Activated CD4-positive, alpha-beta T cell treated with anti-CD3 and anti-CD28 coated beads, Interleukin-2, amount 50 U/mL, for 16 hours (primary cell): ENCODE measurements at places on chromosomes 3 and 15.

DNA sequence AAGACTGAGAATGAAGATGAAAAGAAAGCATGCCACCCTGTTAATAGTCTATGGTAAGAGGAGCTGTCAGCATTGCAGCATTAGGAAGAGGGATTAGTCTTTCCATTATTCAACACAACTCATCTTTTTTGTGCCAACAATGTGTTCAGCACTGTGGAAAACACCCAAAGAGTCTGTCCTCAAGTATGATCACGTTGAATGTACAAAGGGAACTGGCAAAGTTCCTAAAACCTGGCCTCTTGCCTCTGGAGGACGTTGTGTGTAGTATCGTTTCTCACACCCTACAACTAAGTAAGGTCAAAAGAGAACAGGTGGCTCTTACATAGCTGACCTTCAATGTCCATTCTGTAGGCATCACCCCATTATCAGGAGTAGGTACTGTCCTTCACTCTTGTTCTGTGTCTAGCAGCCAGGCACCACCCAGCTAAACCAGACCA, 147.9 kb upstream of the THBS1 start:
- no peak for DNase-seq

GRCh38 chr3:34929036-34929435, 710.3 kb upstream of the ARPP21 start:
- DNase-seq, result no peak

DNA sequence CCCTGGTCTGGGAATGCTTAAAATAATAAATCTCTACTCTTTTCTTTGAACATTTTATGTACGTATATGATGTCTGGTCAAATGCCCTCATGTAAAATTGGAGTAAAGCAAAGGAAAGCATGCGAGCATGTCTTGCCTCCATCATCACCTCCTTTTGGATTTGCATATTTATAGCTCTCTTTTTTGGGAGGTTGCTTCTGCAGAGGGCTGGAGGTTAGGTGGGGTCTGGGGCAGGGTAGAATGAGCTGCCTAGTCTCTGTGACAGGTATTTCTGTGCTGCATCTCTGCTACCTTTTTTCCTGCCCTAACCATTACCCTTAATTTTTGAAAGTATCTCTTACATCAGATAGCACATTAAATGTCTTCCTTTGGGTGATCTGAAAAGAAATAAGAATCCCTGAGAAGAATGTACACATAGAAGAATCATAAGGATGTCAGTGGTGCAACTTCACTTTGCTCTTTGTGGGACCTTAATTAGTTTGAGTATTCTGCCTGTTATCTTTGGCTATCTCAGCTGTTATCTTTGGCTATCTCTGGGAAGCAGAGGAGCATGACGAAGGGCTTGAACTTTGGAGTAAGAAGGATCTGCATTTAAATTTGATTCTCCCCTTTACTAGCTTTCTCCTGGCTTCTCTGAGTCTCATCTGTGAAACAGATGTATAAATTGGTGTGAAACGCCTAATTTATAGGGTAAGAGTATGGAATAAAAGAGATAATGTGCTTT, 40.2 kb downstream of the PPM1L start:
- DNase-seq, result no peak

- DNase-seq, result no peak
Measured at GRCh38 chr3:126153695-126154360, 26.6 kb downstream of the ALDH1L1 start.

DNA sequence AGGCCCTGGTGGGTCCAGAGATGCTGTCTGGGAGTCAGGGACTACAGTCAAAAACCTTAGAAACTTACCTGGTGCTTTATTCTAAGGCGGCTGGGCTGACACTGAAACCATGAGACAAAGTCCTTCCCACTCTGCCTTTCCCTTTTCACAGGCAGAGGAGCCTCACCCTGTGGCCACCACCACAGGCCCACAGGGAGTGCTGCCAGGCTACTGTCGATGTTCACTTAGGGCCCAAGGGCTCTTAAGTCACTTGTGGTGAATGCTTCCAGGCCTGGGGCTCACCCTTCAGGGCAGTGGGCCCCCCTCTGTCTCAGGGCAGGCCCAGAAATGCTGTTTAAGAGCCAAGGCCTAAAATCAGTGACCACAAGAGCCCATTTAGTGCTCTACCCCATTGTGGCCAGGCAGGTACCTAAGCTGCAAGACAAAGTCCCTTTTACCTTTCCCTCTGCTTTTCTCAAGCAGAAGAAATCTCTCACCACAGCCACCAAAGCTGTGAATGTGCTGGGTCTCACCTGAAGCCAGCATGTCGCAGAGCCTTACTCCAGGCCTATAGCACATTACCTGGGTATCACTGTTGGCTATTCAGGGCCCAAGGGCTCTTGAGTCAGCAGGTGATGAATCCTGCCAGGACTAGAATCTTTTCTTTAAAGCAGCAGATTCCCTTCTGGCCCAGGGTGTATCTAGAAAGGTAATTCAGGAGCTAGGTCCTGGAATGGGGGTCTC, 39.5 kb upstream of the GOLGA6B start:
- no peak for DNase-seq
